Esophagus mucosa (tissue), 1 donor: ENCODE measurements at places on chromosomes 2 and 18. TPM values are rescaled to one million over a fixed set of nuclear protein-coding genes. Genes with fewer than 3 reads are reported as not detected.

UGT1A4 gene
- 0.80 TPM for total RNA-seq

UNC80 gene
- 0.04 TPM for total RNA-seq

LPIN2 gene
- total RNA-seq, result 6.9 TPM

SLC23A3 gene
- 0.64 TPM for total RNA-seq

ACMSD gene
- total RNA-seq, result not detected

CXCR1 gene
- 0.72 TPM for total RNA-seq

DNA sequence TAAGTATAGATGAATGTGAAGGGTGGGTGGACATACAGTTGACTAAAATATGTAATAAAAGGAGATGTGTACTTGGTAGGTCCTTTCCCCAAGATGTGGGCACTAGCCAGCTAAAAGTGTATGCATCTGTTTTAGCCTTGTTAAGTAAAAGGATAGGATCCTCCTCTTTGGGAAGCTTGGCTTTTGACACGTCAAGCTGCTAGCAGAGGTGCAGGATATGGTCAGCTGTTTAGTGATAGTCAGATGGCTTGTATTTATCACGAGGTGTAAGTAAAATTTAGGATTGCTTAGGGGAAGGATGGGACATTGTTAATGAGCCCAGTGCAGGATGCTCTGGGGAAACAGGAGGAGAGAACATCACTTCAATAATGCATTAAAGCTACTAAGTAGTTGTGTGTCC lies 1.5 kb downstream of the MFSD6 start:
- no peak for ATAC-seq

DNA sequence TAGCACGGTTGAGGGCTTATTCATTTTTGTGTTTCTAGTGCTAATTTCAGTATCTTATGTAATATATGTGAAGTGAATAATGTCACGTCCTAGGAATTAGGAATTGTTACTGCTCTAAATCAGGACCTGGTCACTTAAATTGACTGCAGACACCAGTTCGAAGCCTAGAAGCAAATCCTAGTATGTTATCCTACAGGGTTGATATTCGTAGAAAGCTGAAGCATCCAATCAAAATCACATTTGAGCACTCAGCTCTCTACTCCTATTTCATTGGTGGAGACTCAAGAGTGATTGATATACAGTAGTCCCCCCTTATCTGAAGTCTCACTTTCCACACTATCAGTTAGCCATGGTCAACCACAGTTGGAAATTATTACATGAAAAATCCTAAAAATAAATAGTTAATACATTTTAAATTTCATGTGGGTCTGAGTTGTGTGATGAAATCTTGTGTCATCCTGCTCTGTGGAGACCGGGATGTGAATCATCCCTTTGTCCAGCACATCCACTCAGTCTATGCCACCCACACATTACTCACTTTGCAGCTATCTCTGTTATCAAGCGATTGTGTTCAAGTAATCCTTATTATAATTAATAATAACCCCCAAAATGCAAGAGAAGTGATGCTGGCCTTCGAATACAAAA lies 35.2 kb upstream of the SCN9A start:
- ATAC-seq, result peak; percentile 56

DNA sequence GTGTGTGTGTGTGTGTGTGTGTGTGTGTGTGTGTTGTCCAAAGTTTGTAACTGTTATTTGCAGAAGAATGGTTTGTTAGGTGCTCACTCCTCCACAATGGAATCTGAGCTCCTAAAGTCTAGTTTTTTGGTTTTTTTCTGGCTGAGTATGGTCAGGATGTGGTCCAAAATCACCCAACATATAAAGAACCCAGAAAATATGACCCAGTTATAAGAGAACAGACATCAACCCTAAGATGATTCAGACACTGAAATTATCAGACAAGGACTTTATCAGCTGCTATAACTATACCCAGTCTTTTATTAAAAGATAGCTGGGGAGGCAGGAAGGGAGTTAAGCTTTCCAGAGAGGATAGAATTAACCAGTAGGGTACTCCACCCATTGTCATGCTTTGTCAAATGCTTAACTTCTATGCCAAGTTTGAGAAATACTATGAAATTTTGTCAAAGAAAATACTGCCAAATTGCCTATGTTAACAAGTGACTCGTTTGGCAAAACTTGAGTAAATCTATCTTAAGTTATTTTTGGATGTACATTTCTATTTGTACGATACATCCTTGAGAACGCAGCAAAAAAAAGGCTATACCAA lies 57.5 kb downstream of the TANK start:
- no peak for ATAC-seq

DNA sequence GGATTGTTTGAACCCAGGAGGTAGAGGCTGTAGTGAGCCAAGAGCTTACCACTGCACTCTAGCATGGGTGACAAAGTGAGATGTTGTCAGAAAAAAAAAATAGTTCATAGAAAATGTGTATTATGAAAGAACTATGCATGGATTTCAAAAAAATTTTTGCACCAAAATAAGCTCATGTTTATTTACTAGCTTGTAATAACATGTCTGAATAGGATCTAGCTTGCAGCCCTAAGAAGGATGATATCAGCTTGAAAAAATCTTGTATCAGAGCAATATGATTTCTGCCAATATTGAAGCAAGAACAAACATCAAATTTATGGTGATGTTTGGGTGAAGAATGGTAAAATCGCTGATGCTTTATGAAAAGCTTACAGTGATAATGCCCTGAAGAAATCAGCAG lies 97.0 kb upstream of the RFX8 start:
- no peak for ATAC-seq

GRCh38 chr18:22483407-22483806 lies 65.7 kb upstream of the CTAGE1 start:
- ATAC-seq, result no peak

DNA sequence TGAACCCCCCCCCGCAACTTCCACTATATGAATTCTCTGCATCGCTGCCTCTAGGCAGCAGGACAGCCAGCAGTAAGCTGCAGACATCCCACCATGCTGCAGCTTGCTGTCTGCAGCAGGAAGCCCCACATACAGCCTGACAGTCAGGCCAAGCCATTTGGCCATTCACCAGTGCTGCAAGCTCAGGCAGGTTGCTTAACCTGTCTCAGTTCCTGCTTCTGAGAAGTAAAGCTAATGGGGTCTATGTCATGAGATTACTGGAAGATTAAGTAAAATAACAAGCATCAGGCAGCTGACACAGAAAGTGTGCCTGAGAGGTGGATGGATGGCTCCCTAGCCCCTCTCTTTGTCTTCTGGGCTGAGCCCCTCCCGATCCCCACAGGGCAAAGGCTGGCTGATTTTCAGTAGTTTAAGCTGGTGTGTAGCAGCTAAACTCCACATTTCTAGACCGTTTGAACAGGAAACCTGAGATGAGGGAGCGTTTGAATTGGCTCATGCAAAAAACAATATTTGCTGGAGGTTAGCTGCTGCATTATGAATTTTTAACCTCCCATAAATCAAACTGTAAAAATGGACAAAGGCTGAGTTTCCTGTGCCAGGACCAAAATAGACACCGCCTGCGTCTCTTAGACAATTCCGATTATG lies 193.8 kb upstream of the ARL4C start:
- peak; percentile 40 for ATAC-seq

DNA sequence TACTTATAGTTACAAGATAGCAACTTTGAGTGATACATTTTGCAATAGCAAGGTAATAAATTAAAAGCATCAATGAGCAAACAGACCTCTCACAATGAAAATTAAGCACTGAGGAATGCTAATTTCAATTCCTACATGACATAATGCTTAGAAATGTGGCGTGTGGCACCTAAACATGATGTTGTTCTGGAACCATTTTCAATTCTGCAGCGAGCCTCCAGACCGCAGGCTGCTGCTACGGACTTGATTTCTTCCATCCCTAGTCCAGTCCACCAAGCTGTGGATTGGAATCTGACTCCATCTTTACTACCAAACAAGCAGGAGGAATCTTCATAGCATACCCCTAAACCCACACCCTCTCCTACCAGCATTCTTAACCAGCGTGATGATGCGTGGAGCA lies 58.7 kb upstream of the ZNF397 start:
- ATAC-seq, result no peak

- no peak for ATAC-seq
Observed at GRCh38 chr2:174438146-174438886, 42.8 kb downstream of the SCRN3 start.

DNA sequence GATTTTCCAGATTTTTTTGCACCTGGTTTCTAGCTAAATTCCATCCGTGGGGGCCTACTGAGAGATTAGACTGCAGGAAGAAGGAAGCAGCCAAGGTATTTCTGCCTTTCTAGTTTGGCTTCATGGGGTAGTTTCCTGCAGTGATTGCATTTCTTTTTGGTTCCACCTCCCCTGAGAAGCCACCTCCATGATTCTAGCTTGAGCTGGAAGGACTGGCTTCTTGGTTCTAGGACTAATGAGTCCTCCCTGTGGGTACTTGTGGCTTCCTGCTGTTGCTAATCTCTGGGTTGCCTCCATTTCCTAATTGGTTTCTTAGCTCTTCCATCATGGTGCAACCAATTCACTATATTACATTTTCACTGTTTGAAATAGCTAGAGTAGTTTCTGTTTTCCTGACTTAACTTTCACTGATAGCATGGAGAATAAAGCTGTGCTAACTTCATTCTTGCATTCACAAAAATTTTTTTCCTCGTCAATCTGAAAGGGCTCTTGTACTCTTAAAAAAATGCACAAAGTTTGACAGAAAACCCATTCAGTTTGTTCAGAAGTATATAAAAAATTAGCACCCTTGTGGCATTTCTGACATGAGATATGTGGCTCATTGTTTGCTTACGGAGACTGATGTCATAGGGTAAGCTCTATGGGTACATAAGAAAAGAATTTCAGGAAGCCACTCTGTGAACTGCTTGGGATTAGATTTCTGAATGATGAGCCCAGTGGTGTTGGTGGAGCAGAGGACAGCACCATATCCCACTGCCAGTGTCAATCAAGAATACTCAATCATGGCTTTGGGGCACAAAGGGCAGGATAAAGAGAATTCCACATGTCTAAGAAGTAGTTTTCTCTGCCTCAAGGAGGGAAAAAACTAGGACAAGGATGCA lies 242.8 kb upstream of the RBMS1 start:
- ATAC-seq, result no peak

GRCh38 chr2:142602418-142602989 lies 275.0 kb upstream of the KYNU start:
- ATAC-seq, result no peak

DNA sequence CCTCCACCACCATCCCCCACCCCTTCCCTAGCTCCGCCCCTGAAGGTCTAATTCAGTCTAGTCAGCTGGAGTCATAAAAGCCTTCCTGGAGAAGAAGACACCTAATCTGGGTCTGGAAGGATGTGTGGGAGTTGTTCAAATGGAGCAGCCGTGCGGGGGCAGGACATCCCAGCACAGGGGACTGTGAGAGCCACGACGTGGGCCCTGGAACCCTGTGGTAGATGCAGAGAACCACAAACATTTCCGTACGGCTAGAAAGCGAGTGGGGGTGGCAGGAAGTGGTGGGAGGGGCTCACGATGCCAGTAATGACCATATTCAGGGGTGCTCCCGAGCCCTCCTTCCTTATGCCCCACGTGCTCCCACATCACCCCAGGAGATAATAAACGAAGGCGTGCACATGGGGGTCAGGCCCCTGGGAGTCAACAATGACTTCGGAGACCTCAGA lies 20.9 kb upstream of the COL6A3 start:
- ATAC-seq, result no peak

- no peak for ATAC-seq
Observed at GRCh38 chr2:121134728-121135127, 150.3 kb downstream of the TFCP2L1 start.

DNA sequence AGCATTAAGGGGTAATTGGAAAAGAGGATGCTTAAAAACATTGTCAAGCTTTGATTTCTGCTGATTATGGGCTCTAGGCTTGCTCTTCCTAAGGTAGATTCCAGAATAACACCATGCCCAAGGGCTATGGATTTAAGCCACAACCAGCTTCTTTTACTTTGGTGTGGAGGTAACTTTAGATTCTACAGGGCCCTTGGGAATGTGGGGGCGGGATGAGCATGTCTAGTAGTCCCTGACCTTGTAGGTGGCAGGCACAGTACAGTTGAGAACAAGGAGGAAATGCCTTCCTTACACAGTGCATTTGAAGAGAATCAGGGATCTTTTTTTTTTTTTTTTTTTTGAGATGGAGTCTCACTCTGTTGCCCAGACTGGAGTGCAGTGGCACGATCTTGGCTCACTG lies 364.2 kb downstream of the NYAP2 start:
- no peak for ATAC-seq

DNA sequence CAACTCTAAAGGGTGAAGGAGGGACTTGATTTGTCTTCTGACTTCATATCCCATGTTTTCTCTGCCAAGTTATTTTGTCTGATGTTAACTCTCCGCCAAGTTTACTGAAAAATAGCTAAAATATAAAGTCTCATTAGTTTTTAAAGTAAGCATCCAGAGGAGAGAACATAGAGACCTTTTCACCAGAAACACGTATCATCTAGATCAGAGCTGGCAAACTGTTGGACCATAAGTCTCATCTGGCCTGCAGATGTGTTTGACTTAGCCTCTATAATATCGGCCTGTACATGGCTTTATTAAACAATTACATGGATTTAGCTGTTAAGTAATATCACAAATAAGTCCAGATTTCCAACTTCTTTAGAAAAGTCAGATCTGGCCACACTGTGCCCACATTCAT lies 182.6 kb downstream of the PLCL1 start:
- ATAC-seq, result no peak

DNA sequence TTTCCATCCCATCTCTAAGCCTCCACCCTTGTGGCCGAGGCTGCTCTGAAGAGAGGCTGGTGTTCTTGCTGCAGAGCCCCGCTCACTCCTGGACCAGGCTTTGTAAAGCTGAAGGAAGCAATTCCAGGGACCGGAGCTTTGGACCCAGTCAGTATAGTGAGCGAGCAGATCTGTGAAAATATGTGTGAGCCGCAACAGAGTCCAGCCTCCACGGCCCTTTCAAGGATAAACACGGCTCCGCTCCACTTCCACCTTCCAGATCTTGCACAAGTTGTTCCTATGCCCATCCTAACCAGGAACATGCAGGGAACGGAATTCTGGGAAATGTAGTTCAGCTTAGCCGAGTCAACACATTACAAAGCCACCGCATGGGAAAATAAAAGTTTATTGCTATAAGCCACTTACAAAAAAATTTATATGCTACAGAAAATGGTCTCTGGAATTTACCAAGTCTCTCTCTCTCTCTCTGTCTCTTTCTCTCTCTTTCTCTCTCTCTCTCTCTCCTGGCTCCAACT lies 151.7 kb upstream of the ZNF521 start:
- ATAC-seq, result peak; percentile 42

- peak; percentile 76 for ATAC-seq
Observed at GRCh38 chr18:35933982-35934381, 38.5 kb upstream of the RMP24 start.

DNA sequence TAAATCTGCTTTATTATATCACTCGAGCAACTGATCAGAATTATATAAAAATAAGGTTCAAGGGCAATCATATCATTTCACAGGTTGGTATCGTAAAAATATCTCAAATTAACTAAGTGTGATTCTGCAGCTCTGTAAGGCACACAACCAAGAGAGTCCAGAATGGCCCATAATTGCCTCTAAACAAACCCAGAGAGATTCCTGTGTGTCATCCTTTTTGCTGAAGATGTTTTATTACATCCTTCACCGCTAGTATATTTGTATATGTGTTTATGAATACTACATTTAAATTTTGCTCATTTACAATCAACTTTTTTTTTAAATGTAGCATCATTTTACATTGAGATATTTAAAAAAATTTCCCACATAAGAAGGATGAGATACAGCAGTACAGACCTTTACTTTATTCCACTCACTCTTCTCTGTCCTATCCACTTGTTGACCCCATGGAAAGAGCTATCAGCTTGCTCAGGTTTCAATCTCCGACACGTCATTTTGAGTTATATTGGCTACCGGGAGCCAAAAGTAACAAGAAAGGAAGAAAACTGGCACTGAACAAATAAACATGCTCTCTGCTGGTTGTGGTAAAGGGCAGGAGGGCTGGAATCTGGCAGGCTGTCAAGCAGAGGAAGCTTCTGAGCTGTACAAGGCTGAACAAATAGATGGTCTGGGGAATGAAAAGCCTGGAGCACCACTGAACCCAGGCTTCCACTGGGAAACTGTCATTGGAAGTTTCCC lies 23.1 kb downstream of the PLA2R1 start:
- no peak for ATAC-seq
